ENCODE measurements at places on chromosomes 1 and 21. TPM values are rescaled to one million over a fixed set of nuclear protein-coding genes. Genes with fewer than 3 reads are reported as not detected.

The HSPB7 gene
- total RNA-seq = not detected

The TIAM1 gene
- total RNA-seq = 0.63 TPM

The REN gene
- not detected for total RNA-seq

The LCE2B gene
- total RNA-seq = not detected

The TAF12 gene
- 13.4 TPM for total RNA-seq

The HRNR gene
- total RNA-seq = not detected

The LRRC3 gene
- 2.1 TPM for total RNA-seq
